ENCODE measurements at places on chromosomes 4 and X.
A peak's percentile ranks its signal among the peaks of the same experiment; 100 is the strongest.

DNA sequence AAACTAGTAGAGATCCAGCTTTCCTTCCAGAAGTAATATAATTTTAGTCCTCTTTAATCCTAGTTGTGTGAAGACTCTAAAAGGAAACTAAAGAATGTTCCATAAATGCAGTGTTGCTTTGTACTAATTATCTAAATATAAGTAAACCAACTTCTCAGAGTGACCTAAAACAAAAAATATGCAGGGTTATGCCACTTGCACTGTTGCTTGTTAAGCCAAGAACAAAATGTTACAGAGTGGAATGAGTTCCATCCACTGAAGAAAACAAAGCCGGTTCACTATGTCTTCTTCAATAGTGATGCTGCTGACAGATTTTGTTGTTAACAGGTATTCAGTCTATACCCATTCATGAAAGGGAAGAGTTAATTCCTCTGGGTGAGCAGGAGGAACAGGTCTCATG is 252.0 kb upstream of the DIAPH2 start:
- DNase-seq = no peak

DNA sequence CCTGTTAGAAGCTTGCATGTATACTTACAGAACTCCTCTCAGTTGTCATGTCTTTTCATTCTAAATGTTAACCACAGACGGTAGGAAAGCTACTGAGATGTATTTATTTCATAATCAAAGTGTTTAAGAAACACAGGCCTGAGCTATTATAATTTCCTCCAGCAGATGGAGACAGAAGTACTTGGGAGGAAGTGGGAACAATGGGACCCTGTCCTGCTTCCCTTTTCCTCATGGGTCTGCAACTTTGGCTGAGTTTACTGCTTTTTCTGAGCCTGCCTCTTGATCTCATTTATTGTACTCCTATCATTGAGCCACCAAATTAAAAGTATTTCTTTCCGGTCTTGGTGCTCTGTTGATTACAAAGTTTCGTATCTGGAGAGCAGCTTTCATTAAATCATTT is 67.7 kb upstream of the SPANXN2 start:
- DNase-seq = peak; percentile 34

GRCh38 chrX:50827996-50828395 is 14.0 kb upstream of the SHROOM4 start:
- no peak for DNase-seq

GRCh38 chr4:3440011-3440410 is 1.8 kb upstream of the HGFAC start:
- no peak for DNase-seq

GRCh38 chr4:3501126-3501824 is 30.9 kb downstream of the LRPAP1 start:
- DNase-seq = no peak

DNA sequence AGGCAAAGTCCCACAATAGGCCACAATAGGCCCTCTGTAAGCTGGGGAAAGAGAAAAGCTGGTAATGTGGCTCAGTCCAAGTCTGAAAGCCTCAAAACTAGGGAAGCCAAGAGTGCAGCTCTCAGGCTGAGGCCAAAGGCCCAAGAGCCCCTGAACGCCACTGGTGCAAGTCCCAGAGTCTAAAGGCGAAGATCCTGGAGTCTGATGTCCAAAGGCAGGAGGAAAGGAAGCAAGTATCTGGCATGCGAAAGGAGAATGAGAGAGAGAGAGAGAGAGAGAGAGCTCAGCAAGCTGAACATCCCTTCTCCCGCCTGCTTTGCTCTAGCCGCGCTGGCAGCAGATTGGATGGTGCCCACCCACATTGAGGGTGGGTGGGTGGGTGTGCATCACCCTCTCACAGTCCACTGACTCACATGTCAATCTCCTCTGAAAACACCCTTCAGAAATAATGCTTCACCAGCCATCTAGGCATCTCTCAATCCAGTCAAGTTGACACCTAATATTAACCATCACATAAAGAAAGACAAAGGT is 30.9 kb upstream of the ELF2 start:
- no peak for DNase-seq

DNA sequence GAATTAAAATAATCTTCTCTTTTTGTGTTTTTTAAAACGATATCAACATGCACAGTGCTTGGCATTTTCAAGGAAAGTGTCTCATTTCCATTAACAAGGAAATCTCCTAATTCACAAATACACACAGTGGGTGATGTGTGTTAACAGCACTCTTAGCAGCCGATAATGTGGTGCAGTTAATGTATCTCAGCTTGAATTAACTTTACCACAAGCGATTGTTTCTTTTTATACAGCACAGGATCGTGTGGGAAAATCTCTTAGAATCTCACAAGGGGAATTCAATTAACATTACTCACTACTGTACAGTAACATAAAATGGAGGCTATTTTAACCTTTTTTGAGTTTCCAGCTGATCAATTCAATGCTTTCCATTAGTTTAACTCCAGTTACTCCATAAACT is 1841.9 kb downstream of the STIM2 start:
- no peak for DNase-seq

DNA sequence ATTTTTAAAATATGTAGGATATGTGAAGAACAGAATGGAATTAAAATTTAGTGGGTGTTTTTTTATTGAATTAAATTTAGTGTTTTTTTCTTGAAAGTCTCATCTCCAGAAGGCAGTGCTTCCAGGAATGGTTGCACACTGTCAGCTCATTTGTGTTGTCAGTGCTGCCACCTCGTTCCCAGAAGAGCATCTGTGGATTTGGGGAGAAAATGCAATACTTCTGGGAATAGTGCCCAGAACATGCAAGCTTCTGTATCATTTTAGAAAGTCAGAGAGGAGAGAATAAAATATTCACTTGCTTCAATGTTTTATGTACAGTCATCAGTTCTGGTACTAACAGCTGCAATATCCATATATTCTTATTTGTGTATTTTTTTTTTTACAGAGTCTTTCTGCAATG is 608.8 kb downstream of the PCDH7 start:
- no peak for DNase-seq

DNA sequence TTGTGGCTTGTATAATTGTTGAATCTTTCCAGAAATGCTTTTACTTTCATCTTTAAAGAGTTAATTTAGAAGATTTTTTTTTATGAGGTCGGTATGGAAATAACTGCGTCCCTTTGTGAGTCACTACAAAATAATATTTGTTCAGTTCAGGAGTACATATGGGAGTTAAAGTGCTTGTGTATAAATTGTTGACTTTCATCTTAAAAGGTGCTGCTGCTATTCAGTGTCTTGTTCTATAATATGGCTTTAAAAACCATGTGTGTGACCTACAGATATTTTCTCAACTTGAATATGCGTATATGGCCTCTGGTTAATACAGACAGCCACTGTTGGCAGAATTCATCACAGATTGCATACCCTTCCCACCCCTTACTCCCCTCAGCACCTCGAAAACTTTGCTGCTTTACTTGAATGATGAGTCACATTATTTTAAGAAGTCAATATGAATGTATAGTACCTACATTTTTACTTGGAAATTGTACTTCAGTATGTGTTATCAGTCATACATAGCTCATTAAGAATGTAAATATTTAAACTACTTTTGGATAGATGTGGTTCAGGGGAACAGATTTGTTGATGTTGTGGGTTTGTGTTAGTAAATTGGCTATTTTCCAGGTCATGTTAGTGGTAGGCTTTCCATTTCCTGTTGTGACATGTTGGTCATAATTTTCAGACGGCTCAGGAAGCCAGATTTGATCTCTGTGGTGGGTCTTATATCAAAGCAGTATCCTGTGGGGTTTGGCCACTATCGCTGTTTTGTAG is 1.5 kb downstream of the CLCN3 start:
- DNase-seq = no peak

- no peak for DNase-seq
Measured at GRCh38 chrX:134544135-134544512, 84.2 kb downstream of the HPRT1 start.

GRCh38 chr4:159787901-159788300 is 685.0 kb downstream of the RAPGEF2 start:
- DNase-seq = no peak
